Right lung (tissue), 10 donors: ENCODE measurements at places on chromosomes 5 and 9. TPM values are rescaled to one million over a fixed set of nuclear protein-coding genes. Genes with fewer than 3 reads are reported as not detected.

GRCh38 chr5:11126844-11127243, 365.8 kb upstream of the DAP start:
- no peak for DNase-seq

Gene BTNL9
- polyA plus RNA-seq = 13.6 TPM

- DNase-seq = no peak
These were observed 210.7 kb upstream of the CDH10 start for GRCh38 chr5:24855485-24855884.

Gene OLFM1
- 14.7 TPM for polyA plus RNA-seq

- DNase-seq = no peak
These were observed 11.1 kb downstream of the GRIN1 start for GRCh38 chr9:137149942-137150616.

Gene TSSK1B
- not detected for polyA plus RNA-seq
